ENCODE measurements at places on chromosomes 3 and 15.

DNA sequence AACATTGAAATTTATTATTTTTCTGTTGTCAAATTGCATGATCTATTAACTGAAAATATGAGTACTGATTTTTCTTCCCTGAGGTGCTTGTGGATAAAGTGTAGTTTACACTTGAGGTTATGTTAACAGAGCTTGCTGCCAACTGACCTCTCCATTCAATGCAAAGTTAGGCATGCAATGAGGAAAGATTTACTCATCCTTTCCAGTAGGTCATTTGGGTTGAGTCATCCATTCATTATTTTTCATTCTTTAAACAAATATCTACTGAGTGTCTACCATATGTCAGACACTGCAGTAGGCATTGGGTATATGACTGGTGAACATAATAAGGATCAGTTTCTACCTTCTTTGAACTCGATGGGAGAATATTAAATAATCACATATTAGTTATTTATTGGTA is 604.1 kb downstream of the EDEM1 start:
- DNase-seq = no peak

- DNase-seq = no peak
Measured at GRCh38 chr15:57436166-57436565, 59.9 kb downstream of the CGNL1 start.

DNA sequence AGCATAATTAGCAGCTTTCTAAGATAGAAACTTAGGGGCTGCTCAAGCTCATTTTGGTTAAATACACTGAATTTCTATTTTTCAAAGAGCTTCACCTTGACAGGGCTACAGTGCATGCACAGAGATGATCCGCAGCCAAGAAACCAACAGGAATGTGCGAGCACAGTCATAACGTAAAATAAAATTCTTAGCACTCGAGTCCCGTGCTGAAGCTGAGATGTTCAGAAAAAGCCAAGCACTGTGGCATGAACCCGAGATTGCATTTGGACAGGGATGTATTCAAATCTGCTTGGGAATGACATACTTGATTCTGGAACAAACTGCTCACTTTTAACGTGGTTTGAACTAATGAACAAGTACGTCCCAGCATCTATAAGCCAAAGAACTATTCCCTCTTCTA is 340.3 kb downstream of the FOXP1 start:
- no peak for DNase-seq

DNA sequence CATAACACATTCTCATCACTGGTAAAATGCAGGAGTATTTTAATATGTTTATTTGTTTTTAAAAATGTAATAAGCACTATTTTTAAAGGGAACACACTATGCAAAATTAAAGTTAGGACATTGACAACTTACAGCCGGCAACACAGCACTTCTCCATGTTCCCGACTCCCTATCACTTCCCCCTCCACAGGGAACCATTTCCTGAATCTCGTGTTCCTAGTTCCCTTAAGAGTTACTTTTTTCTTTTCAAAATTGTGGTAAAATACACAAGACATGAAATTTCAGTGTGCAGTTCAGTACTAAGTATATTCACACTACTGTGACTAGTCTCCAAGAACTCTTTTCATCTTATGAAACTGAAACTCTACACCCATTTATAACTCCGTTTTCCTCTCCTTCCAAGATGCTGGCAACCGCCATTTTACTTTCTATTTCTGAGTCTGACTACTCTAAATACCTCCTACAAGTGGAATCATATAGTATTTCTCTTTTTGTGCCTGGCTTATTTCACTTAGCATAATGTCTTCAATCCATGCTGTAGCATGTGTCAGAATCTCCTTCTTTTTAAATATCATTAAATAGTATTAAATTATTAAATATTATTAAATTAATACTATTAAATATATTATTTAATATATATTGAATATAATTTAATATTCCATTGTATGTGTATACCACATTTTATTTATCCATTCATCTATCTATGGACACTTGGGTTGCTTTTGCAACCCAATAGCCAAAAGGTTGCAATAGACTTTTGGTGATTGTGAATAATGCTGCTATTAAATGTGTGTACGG is 25.9 kb upstream of the UBE2Q2 start:
- no peak for DNase-seq

- DNase-seq = peak; percentile 60
Measured at GRCh38 chr3:123025642-123026521, 1.7 kb downstream of the SEMA5B start.

DNA sequence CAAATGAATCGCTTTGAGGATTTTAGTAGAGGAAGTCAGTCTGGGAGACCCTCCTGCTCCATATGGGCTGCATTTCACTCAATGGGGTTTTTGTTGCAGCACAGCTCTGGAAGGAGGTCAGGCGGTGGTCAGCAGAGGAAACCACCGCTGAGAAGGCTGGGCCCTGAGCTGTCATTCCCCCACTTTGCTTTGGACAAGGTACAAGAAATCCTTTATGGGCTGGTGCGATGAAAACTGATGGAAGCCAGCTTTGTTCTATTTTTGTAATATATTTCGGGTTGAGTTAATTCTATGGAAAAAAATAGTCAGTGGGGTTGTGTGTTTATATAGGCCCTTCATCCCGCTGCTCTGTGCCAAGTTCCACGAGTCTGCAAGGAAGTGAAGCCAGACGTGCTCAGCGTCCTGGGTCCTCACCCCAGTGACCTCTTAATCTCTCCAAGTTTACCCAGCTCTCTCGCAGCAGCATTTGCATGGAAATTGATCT is 157.1 kb upstream of the TMC3 start:
- DNase-seq = peak; percentile 70

DNA sequence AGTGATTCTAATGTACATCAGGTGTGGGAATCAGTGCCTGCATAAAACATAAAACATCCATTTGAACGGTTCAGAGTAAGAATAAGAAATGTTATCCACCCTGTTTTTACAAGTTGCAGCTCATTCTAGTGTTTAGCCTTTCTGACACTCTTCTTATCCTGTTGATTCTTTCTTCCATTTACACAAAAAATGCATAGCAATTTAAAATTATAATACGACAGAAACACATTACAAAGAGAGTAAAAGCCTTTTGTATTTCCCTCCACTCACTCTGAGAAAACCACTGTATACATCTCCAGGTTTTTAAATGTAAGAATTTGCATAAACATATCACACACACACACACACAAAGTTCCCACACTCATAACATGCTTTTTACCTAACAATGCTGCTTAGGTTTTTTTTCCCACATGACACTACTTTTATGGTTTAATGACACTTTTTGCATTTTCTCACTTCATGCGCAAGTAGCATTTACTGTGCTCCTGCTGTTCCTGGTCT is 199.8 kb downstream of the CNTN6 start:
- no peak for DNase-seq

- DNase-seq = no peak
Measured at GRCh38 chr3:97957617-97958311, 14.5 kb downstream of the RIOX2 start.

GRCh38 chr3:132641837-132642538 is 17.6 kb downstream of the ACAD11 start:
- no peak for DNase-seq

DNA sequence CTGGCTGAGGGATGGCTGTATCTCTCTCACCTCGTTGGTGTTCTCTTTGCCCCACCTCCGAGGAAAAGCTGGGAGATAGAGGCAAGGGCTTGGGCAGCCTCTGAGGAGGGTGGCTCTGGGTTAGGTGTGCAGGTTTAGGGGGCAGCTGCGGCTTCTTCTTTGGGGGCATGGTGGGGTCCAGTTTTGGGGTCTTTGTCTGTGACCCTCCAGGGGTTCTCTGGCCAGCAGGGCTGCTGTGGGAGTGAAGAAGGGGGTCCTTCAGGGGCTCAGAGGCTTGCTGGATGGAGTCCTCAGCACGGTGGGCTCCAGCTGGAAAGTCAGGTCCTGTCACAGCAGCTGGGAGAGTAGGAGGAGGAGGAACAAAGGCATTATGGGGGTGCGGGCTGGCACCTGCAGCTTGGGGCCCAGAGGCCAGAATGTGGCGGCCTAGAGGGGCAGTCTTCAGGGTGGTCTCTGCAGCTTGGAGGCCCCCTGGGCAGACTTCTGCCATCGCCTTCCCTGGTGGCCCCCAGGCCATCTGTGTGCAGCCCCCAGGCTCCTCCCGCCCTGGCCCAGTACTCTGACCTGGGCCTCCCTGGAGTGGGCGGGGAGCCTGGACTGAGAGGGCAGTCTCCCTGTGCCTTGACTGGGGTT is 7.0 kb downstream of the XIRP1 start:
- DNase-seq = no peak

GRCh38 chr3:176958560-176958959 is 238.7 kb downstream of the TBL1XR1 start:
- no peak for DNase-seq

GRCh38 chr3:61688307-61688984 is 127.1 kb downstream of the PTPRG start:
- peak; percentile 80 for DNase-seq

DNA sequence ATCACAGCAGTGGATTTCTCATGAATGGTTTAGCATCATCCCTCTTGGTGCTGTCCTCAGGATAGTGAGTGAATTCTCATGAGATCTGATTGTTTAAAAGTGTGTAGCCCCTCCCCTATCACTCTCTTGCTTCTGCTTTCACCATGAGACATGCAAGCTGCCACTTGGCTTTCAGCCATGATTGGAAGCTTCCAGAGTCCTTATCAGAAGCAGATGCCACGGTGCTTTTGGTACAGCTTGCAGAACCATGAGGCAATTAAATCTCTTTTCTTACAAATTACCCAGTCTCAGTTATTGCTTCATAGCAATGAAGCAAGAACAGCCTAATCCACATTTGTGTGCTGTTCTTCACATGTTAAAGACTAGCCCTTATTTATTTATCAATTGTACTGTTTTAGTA is 495.2 kb upstream of the EPHA6 start:
- no peak for DNase-seq

DNA sequence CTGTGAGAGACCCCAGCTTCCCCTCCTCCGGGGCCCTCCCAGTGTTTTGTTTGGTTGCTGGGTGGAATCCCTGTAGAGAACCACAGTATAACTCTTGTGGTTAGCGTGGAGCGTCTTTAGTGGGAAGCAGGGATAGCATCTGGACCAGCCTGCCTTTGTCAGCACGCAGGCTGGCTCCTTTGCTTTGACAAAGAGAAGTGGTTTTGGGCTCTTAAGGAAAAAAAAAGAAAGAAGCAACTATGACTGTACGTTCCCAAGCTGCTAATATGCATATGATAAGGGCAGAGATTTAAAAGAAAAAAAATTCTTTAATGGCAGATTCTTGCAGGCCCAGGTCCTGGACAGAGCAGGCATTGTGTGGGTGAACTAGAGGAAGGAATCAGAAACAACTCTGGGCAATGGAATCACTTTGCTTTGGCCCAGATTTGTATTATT is 340.8 kb upstream of the CTDSPL start:
- no peak for DNase-seq

- DNase-seq = peak; percentile 48
Measured at GRCh38 chr3:184604615-184605290, 43.2 kb downstream of the EPHB3 start.

GRCh38 chr3:65582012-65582717 is 456.6 kb downstream of the MAGI1 start:
- DNase-seq = no peak

DNA sequence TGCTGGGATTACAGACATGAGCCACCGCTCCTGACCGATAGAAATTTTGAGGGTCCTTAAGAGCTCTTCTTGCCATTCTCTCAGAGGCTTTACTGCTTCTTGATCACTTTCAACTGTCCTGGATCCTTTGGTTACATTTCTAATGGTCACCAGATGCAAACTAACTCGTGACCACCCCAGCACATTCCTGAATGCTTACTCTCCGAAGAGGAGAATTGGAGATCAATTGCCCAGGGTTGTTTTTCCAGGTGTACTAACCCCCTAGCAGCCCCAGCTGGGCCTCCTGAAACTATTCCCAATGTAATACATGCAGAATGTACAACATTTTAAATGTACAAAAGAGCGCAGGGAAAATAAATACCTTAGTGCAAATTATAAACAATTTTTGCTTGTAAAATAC is 65.1 kb upstream of the TBL1XR1 start:
- DNase-seq = no peak

DNA sequence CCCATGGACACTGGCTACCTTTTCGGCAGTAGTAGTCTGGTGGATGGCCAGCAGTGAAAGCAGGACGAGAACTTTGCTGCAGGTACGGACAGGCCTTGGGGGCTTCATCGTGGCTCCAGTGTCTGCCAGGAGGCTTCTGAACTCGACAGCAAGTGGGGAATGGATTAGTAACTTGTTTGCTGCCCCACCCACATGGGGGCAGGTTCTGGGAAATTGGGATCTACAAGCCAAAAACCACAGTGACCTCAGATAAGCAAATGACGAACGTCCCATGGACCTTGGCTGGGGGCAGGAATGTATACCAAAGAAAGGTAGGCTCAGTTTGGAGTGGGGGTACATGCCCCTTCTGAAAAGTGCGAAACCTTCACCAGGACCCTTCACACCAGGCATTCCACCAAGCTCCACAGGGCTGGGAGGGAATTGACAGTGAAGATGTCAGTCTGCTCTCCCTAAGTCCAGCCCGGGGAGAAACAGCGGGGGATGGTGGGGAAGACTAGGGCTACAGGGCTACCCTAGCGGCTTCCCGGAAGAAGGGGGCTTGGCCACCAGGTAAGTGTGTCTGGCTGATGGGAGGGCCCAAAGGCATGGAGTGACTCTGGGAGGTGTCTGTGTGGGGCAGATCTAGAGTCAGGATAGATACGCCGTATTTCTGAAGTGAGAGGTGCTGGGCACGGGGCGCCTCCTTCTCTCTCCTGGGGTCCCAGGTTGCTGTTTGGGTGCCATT is at the start of gene ITIH4:
TSS of gene ITIH4 (minus strand) at position 138 of the 724 bp plus-strand sequence. CDS start at position 108, 30 bp downstream.
- DNase-seq = no peak

GRCh38 chr3:102038477-102039142 is 189.3 kb downstream of the NFKBIZ start:
- no peak for DNase-seq

GRCh38 chr15:51386029-51386428 is 44.6 kb downstream of the GLDN start:
- no peak for DNase-seq

DNA sequence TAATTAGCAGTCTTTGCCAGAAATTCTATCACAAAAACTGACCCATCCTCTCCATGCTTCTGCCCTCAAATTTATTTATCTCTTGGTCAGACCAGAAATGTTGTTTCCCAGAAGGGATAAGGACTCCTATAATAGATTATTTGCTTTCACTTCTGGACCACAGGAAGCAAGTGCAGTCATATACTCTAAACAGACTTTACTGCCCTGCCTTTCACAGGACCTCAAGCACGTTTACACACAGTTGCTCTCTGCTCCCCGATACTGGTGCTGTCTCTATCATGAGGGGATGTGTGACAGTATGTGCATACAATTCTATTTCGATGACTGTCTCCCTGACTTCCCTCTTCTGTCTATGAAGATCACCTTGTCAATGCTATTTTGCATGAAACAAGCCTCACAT is 205.5 kb upstream of the TGFBR2 start:
- DNase-seq = no peak
